Activated B cell treated with CpG ODN at 0.5 μM for 24 hours (primary cell): ENCODE measurements at places on chromosomes 3 and 15. TPM values are rescaled to one million over a fixed set of nuclear protein-coding genes. Genes with fewer than 3 reads are reported as not detected.

Gene PAK6
- total RNA-seq: 0.34 and 0.40 TPM in 2 replicates

DNA sequence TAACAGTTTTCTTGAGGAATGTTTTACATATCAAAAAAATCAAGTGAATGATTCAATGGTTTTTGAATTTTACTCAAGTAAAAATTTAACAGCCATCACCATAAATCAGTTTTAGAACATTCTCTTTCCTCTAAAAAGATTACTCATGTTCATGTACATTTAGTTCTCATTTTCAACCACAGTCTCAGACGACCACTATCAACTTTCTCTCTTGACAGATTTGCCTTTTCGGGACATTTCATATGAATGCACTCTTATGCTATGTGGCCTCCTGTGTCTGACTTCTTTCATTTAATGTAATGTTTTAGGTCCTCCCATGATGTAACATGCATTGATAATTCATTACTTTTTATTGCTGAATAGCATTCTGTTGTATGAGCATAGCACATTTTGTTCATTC is 309.3 kb upstream of the PLSCR5 start:
- H3K36me3 ChIP-seq: no peaks in the 10 kb centered on the region
- DNase-seq: no peak
- H3K27me3 ChIP-seq: no peaks in the 10 kb centered on the region

Gene BMF
- total RNA-seq: 353 and 376 TPM in 2 replicates

Gene DHFR2
- total RNA-seq: 4.3 and 5.0 TPM in 2 replicates

GRCh38 chr15:54843006-54843405 is 353.7 kb downstream of the RSL24D1 start:
- no peak overlapping the region for H3K27ac ChIP-seq
- H3K4me1 ChIP-seq: no peaks in the 10 kb centered on the region
- H3K27me3 ChIP-seq: no peaks in the 10 kb centered on the region
- no peak for DNase-seq
- H3K4me3 ChIP-seq: no peak overlapping the region

DNA sequence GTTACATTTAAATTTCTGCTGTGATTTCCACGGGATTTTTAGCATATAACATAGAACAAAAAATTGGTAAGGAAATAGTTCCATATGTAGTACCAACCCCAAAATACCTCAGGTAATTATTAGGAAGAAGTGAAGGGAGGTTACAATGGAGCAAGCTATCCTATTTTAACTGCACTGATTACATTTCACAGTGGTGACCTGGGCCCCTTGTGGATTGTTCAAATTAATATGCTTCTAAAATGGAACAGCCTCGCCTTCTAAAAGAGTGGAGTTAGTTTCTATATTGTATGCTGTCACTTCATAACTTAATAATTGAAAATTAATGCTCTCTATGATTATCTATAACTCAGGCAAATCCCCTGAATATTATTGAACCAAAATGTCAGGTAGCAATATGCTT is 651.7 kb upstream of the GBE1 start:
- no peaks in the 10 kb centered on the region for H3K36me3 ChIP-seq
- H3K4me1 ChIP-seq: no peaks in the 10 kb centered on the region
- DNase-seq: no peak

DNA sequence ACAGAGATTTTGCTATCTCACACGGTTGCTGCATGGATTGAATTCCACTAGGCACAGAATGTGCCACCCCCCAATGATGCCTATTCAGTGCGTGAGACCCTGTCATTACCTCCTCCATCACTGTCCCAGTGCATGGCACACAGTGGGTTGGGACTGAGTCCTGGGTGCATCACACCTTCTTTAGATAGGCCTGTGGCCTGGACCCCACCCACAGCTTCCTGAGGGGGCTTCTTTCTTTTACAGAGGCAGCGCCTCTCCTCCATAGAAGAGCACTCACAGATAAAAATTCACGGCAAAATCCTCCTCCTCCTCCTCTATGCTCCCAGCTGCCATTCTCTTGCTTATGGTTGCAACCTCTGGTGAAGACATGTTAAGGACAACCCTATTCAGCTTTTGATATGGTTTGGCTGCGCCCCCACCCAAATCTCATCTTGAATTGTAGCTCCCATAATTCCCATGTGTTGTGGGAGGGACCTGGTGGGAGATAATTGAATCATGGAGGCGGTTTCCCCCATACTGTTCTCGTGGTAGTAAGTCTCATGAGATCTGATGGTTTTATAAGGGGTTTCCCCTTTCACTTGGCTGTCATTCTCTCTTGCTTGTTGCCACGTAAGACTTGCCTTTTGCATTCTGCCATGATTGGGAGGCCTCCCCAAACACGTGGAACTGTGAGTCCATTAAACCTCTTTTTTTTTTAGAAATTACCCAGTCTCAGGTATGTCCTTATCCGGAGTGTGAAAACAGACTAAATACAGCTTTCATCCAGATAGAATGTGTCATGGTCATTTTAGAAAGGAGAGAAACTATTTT is 147.6 kb downstream of the KLF13 start:
- no peak for DNase-seq
- peaks cover 38% of the 10 kb centered on the region for H3K4me1 ChIP-seq
- no peaks in the 10 kb centered on the region for H3K27me3 ChIP-seq
- peak overlapping the region; percentile 93 for H3K27ac ChIP-seq

Gene SEMA6D
- total RNA-seq: not detected in 2 replicates

DNA sequence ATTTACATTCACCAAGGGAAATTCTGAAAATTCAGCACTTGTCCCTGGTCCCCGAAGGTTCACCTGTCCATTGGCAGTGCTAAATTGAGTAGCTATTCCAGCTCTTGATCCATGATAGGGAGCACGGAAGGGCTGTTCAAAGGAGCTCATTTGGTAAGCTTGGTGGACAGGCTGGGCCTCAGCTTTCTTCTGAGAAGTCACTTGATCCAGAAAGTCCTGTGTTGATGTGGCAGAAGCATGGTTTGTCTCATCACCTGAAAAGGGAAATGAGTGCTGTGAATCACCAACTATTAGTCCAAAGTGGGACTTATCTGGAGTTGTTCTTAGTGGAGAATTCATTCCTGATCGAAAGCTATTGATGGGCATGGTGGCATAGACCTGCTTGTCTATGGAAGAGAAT is 19.9 kb upstream of the SLC12A8 start:
- no peak overlapping the region for H3K4me3 ChIP-seq
- DNase-seq: no peak
- no peaks in the 10 kb centered on the region for H3K4me1 ChIP-seq
- no peak overlapping the region for H3K27ac ChIP-seq

GRCh38 chr3:112718516-112718915 is 77.6 kb upstream of the CCDC80 start:
- no peak overlapping the region for H3K4me3 ChIP-seq
- no peaks in the 10 kb centered on the region for H3K4me1 ChIP-seq
- H3K27ac ChIP-seq: no peak overlapping the region
- H3K36me3 ChIP-seq: no peaks in the 10 kb centered on the region
- DNase-seq: no peak

Gene TMPRSS7
- not detected in 2 replicates for total RNA-seq

DNA sequence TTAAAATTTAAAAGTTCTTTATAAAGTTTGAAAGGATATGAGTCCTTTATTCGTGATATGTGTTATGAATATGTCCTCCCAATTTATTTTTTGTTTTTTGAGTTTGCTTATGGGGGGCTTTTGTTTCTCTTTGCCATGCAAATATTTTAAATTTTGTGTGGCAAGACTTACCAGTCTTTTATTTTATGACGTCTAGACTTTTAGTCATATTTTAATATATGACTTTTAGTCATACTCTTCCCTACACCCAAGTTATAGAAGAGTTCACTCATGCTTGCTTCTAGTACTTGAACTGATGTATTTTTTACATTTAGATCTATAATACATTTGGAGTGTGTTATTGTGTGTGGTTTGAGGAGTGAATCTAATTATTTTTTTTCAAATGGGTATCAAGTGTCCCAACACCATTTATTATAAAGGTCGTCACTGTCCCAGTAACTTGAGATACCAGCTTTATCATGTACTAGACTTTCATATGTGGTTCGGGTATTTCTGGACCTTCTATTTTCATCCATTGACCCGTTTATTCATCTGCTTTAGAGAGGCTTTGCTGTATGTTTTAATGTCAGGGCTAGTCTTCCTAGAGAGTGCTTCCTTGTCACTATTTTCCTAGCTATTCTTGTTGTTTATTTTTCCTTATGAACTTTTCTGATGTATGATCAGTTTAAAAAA is 755 bp downstream of the PARP15 start:
- H3K36me3 ChIP-seq: peaks cover 51% of the 10 kb centered on the region
- H3K27ac ChIP-seq: peak overlapping the region; percentile 100
- peaks cover 82% of the 10 kb centered on the region for H3K4me1 ChIP-seq
- DNase-seq: no peak
- H3K27me3 ChIP-seq: no peaks in the 10 kb centered on the region

Gene CD80
- total RNA-seq: 71.4 and 88.1 TPM in 2 replicates

Gene TTLL3
- 51.4 and 61.9 TPM in 2 replicates for total RNA-seq

Gene DUOXA1
- total RNA-seq: 0.15 and 0.33 TPM in 2 replicates

GRCh38 chr15:79881254-79881653 is 15.6 kb downstream of the MTHFS start:
- DNase-seq: no peak
- H3K4me3 ChIP-seq: no peak overlapping the region
- H3K27me3 ChIP-seq: no peaks in the 10 kb centered on the region
- H3K4me1 ChIP-seq: no peaks in the 10 kb centered on the region
- peaks cover 95% of the 10 kb centered on the region for H3K36me3 ChIP-seq

DNA sequence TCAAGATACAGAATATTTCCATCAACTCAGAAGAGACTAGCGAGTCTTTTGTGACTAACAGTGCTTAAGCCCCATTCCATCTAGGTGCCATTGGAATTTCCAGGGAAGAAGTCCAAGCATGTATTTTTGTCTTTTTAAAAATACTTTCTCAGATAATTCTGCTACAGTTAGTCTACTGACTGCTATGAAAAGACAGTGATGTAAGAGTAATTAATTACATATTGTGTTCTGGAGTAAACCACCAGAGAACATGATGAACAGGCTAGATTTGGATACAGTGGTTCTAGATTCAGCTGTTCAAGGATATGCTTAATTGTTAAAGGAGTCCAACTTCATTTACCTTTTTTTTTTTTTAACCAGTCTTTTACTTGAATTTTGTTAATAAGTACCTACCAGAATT is 34.8 kb upstream of the PAK6 start:
- H3K27me3 ChIP-seq: no peaks in the 10 kb centered on the region
- no peak overlapping the region for H3K4me3 ChIP-seq
- DNase-seq: no peak
- no peaks in the 10 kb centered on the region for H3K4me1 ChIP-seq
- no peaks in the 10 kb centered on the region for H3K36me3 ChIP-seq

DNA sequence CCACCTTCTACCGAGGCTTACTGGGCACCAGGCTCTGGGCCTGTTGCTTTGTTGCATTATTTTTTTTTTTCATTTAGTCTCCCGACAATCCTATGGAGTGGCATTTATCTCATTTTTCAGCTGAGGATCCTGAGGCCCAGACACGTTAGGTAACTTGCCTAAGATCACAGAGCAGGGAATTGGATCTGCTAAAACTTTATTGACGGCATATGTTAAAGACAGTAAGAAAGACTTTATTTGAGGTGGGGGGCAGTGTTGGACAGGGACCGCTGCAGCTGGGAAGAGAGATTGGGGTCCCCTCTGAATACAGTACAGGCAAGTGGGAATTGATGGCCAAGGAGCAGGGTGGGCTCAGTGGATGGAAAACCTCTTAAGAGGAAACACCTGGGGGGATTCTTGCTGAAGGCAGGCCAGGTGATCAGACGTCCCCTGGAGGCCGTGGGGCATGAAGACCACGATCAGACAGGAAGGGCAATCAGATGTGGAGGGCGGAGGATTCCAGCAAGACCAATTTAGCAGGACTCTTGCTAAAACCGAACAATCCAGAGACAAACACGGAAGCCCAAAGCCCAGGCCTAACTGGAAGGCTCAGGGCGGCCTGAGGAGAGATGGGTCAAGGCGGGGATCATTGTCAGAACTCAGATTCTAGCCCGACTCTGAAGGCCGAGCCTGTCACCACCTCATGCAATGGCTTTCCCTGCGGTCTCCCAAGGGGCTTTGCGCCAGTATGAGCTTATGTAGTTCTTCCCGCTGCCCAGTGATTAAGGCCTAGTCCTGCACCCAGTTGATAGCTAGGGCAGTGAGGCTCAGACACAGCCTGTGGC is 53.7 kb downstream of the RGMA start:
- peaks cover 3% of the 10 kb centered on the region for H3K27me3 ChIP-seq
- H3K4me3 ChIP-seq: no peak overlapping the region
- H3K36me3 ChIP-seq: no peaks in the 10 kb centered on the region
- no peak overlapping the region for H3K27ac ChIP-seq
- peak; percentile 10 for DNase-seq

Gene COL6A5
- total RNA-seq: not detected in 2 replicates

Gene NUDT16
- total RNA-seq: 15.8 TPM in 2 replicates

GRCh38 chr3:99902091-99902490 is 84.4 kb downstream of the CMSS1 start:
- peaks cover 10% of the 10 kb centered on the region for H3K4me1 ChIP-seq
- H3K27me3 ChIP-seq: no peaks in the 10 kb centered on the region
- H3K27ac ChIP-seq: no peak overlapping the region
- no peaks in the 10 kb centered on the region for H3K36me3 ChIP-seq
- no peak overlapping the region for H3K4me3 ChIP-seq
- no peak for DNase-seq

DNA sequence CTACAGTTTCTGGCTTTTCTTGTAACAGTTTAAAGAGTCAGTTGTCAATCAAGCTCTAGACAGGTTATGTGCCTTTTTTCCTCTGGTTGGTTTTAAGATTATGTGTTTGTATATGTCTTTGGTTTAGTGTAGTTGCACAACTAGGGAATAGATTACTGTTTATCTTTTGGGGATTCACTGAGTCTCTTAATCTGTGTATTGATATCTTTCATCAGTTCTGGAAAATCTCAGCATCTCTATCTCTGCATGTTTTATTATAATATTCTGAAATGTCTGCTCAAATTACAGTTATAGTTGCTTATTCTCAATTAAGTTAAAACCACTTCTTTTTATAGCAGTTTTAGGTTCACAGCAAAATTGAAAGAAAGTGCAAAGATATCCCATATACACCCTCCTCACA is 14.3 kb downstream of the DUT start:
- DNase-seq: no peak
- no peak overlapping the region for H3K4me3 ChIP-seq
- H3K27me3 ChIP-seq: no peaks in the 10 kb centered on the region
- peaks cover 19% of the 10 kb centered on the region for H3K36me3 ChIP-seq

- no peak overlapping the region for H3K4me3 ChIP-seq
- H3K36me3 ChIP-seq: peaks cover 57% of the 10 kb centered on the region
- no peaks in the 10 kb centered on the region for H3K27me3 ChIP-seq
- DNase-seq: no peak
Observed at GRCh38 chr3:52847726-52848125, 12.9 kb upstream of the MUSTN1 start.

- no peak overlapping the region for H3K4me3 ChIP-seq
- no peaks in the 10 kb centered on the region for H3K27me3 ChIP-seq
- H3K27ac ChIP-seq: peak overlapping the region; percentile 7
- H3K4me1 ChIP-seq: peaks cover 91% of the 10 kb centered on the region
- no peaks in the 10 kb centered on the region for H3K36me3 ChIP-seq
Observed at GRCh38 chr3:195098741-195099525, 172.0 kb downstream of the XXYLT1 start.

Gene AQP9
- total RNA-seq: 0.10 TPM in 1 of 2 replicates, not detected in the other

Gene UTS2B
- total RNA-seq: 1.9 and 2.1 TPM in 2 replicates

Gene PLD1
- total RNA-seq: not detected in 2 replicates

DNA sequence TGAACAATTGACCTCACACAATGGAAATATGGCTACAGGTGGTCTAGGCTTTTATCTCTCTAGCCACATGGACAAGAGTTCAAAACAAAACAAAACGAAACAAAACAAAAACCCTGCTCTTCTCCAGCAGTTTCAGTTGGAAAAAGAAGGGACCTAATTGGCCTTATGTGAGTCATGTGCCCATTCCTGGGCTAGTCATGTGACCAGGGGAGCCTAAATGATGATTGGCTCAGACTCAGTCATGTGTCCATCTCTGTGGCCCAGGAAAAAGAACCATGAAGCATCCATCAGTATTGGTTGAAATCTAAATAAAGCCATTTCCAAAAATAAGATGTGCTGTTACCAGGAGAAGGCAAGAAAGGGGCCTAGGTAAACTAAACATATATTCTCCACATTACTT is 96.8 kb downstream of the ANXA2 start:
- H3K4me3 ChIP-seq: no peak overlapping the region
- peaks cover 2% of the 10 kb centered on the region for H3K27me3 ChIP-seq
- DNase-seq: no peak
- H3K27ac ChIP-seq: no peak overlapping the region
